Ovary (tissue), 10 donors: ENCODE measurements at places on chromosomes 2 and 18. TPM values are rescaled to one million over a fixed set of nuclear protein-coding genes. Genes with fewer than 3 reads are reported as not detected.

DNA sequence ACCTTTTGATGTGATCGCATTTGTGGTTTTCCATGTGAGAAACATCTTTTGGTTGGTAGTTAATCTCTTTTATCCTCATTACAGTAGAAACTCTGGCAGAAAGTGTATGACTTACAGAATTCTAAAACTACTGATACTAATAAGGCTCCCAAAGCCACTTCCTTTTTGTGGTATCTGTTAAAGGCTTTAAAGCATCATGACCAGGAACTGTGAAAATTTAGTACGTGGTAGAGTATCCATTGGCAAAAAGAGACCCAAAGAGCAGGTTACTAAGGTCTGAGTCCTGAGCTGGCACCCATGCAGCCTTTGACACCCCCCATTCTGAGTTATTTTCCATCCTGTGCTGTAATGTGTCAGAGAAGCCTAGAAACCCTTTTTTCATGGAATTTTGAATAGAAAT, 94.5 kb downstream of the DPP4 start:
- DNase-seq = no peak

DNA sequence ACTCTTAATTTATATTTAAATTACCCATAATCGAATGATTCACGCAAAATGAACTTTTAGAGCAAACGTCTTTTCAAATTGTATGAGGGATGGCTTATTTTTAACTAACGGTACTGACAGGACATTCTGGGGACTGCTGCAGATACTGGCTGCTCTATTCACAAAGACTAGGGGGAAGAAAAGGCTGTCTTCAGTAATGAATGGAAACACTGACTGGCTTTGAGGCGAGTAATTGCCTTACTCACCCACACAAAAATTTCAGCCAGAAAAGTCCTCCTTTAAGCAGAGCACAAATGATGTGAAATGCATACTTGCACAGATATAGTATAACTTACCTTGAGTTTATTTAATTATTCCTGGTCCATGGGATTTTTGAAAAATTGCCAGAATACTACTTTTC, 852.6 kb downstream of the DPP10 start:
- no peak for DNase-seq

- no peak for DNase-seq
Measured at GRCh38 chr2:62266433-62267038, 70.6 kb downstream of the B3GNT2 start.

DNA sequence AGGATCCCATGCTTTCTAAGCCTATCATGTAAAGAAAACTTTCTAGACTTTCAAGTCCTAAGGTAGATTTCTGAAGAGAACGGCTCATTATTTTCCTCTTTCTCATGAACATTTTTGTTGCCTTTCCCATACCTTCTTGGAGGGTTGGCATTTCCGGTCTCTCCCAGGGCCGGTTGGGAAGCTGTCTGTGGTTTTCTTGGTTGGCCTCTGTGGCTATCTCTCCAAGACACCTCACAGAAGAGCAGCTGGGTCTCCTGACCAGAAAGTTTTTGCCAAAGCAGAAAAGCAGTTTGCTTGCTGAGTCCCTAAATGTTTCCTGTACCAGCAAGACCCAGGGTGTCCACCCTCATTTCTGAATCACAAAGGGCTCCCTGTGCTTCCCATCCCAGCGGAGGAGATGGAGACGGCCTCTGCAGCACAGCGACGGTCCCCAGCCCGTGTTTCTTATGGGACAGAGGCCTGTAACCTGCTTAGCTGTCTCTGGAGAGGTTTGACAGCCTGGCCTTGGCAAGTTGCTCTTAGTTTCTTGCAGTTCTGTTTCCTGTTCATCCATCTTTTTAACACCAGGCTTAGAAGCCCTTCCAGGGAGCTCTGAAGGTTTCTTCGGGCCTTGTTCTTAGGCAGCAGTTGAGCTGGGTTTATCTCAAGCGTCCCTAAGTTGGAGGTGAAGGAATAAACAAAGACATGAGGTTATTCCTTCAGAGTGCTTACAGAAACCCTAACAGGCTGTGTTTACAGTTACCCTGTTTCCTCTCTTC, 39.8 kb downstream of the GREB1 start:
- DNase-seq = peak; percentile 28

- DNase-seq = no peak
Measured at GRCh38 chr2:98122524-98122923, 35.6 kb downstream of the VWA3B start.

- no peak for DNase-seq
Measured at GRCh38 chr2:76870011-76870410, 652.2 kb downstream of the LRRTM4 start.

Gene PNO1
- total RNA-seq = 11.7 TPM

Gene GCA
- 12.2 TPM for total RNA-seq
